Activated naive CD8-positive, alpha-beta T cell treated with anti-CD3 and anti-CD28 coated beads, Interleukin-2, amount 10 ng/mL, durations not matched to agents 7 days and 5 days (primary cell): ENCODE measurements at places on chromosomes 16 and 17. TPM values are rescaled to one million over a fixed set of nuclear protein-coding genes. Genes with fewer than 3 reads are reported as not detected.

DNA sequence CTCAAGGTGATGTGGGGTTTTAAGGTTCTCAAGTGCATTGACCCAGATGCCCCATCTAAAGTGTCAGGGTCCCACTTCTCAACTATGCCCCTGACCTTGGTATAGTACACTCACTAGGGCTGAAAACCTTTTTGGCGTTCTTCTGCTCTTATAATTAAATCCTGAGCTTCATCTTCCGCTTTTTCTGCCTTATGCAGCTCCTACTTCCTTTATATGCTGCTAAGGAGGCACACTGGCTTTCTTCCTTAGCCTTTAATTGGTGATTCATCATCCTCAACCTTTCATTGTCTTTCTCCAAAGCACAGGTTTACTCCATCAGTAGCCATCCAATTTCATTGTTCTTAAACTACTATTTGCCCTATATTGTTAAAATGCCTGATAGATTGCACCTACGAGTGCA lies 5.3 kb upstream of the NF1 start:
- no peaks in the 10 kb centered on the region for H3K36me3 ChIP-seq
- peaks cover 3% of the 10 kb centered on the region for H3K4me1 ChIP-seq
- H3K27ac ChIP-seq: no peak overlapping the region
- no peak overlapping the region for H3K4me3 ChIP-seq

- H3K27me3 ChIP-seq: peaks cover 13% of the 10 kb centered on the region
- H3K4me3 ChIP-seq: peak overlapping the region; percentile 81
- DNase-seq: no peak
- H3K4me1 ChIP-seq: peaks cover 29% of the 10 kb centered on the region
- no peaks in the 10 kb centered on the region for H3K36me3 ChIP-seq
- peak overlapping the region; percentile 82 for H3K27ac ChIP-seq
These were observed 632 bp downstream of the SLC9A5 start for GRCh38 chr16:67249178-67250044.

DNA sequence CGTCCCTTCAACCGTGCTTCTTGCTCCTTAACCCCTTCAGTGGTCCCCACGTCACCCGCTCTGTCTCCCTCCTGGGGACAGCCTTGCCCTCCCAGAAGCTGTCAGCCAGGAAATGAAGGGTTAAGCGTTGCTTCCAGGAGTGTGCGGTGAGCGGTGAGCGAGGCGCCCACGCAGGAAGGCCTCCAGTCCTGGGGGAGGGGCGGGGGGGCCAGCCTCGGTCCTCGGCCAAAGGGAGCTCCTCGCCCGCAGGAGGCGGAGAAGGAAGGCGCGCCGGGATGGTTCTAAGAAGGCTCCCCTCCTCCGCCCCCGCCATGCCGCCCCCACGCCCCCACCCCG lies 2.3 kb downstream of the RBFOX3 start:
- H3K36me3 ChIP-seq: no peaks in the 10 kb centered on the region
- peaks cover 44% of the 10 kb centered on the region for H3K27me3 ChIP-seq

Gene KRT28
- total RNA-seq: not detected

GRCh38 chr17:40342504-40343218 lies 21.9 kb downstream of the GJD3 start:
- DNase-seq: no peak
- H3K4me3 ChIP-seq: peak overlapping the region; percentile 84
- H3K4me1 ChIP-seq: peaks cover 65% of the 10 kb centered on the region
- H3K27me3 ChIP-seq: no peaks in the 10 kb centered on the region

Gene CLDN7
- total RNA-seq: 1.7 TPM

Gene CBLN1
- total RNA-seq: not detected

- peaks cover 7% of the 10 kb centered on the region for H3K36me3 ChIP-seq
- peaks cover 14% of the 10 kb centered on the region for H3K4me1 ChIP-seq
- no peak overlapping the region for H3K4me3 ChIP-seq
- no peak overlapping the region for H3K27ac ChIP-seq
These were observed 2.8 kb upstream of the MMP15 start for GRCh38 chr16:58022601-58023371.

DNA sequence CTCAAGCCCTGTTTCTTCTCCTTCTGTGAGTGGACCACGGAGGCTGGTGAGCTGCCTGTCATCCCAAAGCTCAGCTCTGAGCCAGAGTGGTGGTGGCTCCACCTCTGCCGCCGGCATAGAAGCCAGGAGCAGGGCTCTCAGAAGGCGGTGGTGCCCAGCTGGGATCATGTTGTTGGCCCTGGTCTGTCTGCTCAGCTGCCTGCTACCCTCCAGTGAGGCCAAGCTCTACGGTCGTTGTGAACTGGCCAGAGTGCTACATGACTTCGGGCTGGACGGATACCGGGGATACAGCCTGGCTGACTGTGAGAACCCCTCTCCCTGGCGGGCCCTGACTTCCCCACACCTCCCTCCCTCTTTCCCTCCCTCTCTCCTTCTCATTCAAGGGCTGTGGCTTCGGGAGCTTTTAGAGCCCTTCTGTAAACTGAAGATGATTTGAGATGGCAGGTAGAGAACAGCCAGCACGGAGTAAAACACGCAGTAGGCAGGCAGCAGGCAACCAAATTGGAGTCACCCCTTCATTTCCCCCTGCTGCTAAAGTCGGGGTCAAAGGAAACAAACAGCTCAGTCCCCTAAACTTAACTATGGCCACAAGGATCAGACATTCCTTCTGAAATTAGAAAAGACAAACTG lies 3.9 kb downstream of the SPACA3 start:
- H3K4me1 ChIP-seq: peaks cover 4% of the 10 kb centered on the region
- no peak overlapping the region for H3K4me3 ChIP-seq
- no peak overlapping the region for H3K27ac ChIP-seq
- no peaks in the 10 kb centered on the region for H3K36me3 ChIP-seq
